Stimulated activated CD4-positive, alpha-beta T cell treated with anti-CD3 and anti-CD28 coated beads, Interleukin-1b, Interleukin-23, amount 100 ng/mL, for 1 hour (primary cell): ENCODE measurements at places on chromosomes 11 and 22.

GRCh38 chr22:19760951-19761724 is 560 bp downstream of the TBX1 start:
- no peak for DNase-seq

- no peak for DNase-seq
Observed at GRCh38 chr22:32684822-32685187, 116.7 kb upstream of the TIMP3 start.

DNA sequence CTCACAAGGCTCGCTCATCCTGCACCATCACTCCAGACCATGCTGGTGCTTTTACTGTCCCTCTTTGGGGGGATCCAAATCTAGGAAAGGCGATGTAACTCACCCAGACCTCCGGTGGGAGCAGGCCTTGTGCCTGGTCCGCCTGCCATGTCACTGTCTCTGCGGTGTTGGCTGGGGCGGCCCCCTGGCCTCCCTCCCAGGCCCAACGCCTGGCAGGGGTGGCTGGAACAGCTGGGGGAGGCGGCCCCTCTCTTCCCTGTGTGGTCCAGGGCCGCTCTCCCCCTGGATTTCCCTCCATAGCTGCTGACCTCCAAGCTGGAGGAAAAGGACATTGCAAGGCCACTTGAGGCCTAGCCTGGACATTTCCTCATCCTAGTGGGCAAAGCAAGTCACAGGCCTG is 11.1 kb upstream of the MGAT3 start:
- DNase-seq = no peak

DNA sequence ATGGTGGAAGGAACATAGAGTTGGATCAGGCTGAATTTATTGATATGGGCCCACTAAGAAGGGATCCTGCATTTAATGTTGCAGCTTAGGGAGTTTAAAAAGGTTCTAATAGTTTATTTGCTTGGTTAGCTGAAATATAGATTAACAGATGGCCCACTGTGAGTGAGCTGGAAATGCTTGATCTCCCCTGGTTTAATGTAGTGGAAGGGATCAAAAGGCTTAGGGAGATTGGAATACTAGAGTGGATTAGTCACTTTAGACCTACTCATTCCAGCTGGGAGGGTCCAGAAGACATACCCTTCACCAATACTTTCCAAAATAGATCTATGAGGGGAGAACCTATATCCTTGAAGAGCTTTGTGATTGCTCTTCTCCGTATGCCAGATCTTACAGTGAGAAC is 130.1 kb upstream of the ZC3H12C start:
- DNase-seq = no peak

DNA sequence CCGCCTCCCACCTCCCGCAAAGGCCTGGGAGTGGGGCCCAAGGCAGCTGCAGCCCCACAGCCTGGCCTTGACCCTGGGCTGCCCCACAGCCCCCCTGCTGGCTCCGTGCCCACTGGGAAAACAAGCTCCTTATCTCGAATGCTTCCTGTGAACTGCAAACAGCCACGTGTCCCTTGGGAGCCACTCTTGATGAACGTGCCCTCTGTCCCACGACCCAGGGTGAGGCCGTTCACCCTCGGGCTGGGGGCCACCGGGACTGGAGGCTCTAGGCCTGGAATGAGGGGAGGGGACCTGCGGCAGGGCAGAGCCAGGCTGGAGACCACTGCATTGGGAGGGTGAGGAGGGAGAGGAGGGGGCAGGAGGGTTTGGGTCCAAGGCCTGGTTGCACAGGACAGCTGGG is 9.5 kb downstream of the H19 start:
- no peak for DNase-seq

GRCh38 chr11:116543099-116543498 is 229.7 kb downstream of the BUD13 start:
- no peak for DNase-seq

GRCh38 chr11:107679255-107680024 is 32.4 kb downstream of the SLN start:
- no peak for DNase-seq

GRCh38 chr11:70689764-70690163 is 291.4 kb downstream of the CTTN start:
- no peak for DNase-seq

DNA sequence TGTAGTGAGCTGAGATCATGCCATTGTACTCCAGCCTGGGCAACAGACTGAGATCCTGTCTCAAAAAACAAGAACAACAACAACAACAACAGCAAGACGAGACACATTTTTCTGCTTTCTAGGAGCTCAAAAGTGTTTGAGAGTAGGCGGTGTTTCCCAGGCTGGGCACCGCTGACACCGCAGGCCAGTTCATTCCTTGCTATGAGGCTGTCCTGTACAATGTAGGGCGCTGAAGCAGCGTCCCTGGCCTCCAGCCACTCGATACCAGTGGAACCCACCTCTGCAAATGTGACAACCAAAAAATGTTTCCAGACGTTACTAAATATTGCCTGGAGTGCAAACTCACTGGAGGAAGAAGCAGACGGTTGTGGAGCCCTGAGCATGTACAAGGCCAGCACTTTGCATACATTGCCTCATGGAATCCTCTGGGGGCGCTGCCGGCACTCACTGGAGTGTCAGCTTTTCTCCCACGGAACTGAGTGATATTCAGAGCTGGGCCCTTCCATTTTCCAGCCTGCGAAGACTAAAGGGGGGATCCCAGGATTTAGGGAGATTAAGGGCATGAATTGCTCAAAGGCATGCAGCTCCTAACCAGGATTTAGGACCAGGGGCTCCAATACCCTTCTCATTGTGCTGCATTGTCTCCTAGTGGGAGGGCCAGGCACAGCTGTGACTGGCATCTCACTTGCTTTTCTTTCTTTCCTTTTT is 5.8 kb upstream of the MIEF1 start:
- peak; percentile 29 for DNase-seq

- DNase-seq = no peak
Observed at GRCh38 chr11:82794490-82794889, 60.8 kb upstream of the FAM181B start.

- no peak for DNase-seq
Observed at GRCh38 chr11:59854871-59855270, 9.6 kb upstream of the CBLIF start.

DNA sequence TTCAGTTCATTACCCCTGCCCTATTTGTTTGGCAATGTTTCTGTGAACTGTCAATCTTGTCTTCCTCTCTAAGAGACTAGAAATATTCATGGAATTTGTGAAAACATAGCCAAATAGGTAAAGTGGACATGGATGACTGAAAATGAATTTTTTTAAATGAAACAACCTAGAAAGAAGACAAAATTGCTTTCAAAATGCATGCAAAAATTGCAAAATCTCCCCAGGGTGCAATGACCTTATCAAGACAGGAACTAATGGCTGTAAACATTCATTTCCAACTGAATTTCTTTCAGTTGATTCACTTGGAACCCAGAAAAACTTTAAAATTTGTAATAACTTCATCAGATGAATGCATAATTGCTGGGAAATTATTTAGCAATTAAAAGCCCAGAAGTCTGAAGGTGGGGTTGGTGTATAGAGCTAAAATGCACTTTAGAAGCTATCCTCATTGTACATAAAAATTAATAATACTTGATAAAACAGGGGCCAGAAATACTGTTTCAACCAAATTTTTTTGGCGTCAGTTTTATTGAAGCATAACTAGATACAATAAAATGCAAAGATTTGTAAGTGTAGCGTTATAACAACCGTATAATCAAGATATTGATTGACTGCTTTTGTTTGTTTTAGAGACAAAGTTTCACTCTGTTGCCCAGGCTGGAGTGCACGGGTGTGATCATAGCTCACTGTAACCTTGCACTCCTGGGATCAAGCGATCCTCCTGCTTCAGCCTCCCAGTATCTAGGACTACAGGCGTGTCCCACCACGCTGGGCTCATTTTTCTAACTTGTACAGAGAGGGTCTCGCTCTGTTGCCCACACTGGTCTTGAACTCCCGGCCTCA is 27.6 kb upstream of the SLC35C1 start:
- DNase-seq = no peak

DNA sequence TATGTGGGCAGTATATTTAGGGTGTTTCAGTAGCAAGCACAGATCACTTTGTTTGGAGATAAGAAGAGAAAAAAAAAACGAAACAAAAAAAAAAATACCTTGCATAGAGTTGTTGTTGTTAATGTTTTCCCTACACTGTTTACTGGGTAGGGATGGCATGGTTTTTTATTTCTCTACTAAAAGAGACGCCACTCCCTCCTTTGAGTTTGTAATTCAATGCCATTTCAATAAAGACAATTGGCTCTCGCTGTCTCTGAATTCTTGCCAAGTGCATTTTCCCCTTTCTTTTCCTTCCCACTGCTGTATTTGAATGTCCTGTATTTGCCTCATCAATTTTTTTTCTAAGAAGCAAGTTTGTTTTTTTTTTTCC is 213.9 kb upstream of the UBASH3B start:
- DNase-seq = no peak

DNA sequence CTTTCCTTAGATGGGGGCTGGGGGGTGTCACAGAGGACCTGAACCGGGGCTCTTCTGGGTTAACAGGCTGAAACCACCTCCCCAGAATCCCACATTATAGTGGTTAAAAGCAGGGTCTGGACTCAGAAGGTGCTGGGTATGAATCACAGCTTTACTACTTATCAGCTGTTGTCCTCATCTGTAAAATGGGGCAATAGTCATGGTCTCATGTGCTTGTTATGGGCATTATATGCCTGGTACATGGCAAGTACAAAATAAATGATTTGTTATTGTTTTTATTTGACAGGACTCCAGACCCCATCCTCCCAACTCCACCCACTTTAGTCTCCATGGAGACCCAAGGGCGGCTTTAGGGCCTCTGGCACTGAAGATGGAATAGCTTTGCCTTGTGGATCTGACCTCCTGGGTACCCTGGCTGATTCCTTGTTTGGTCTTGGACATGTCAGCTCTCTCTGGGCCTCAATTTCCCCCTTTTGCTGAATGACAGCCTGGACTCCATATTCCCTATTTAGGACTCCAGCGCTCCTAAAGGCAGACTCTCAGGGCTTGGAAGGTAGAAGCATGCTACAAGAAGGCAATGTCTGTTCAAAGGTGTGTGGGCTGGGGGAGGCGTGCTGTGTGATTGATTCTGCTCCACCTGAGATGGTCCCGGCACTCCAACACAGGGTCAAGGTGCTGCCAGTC is 812 bp upstream of the SMTN start:
- no peak for DNase-seq

DNA sequence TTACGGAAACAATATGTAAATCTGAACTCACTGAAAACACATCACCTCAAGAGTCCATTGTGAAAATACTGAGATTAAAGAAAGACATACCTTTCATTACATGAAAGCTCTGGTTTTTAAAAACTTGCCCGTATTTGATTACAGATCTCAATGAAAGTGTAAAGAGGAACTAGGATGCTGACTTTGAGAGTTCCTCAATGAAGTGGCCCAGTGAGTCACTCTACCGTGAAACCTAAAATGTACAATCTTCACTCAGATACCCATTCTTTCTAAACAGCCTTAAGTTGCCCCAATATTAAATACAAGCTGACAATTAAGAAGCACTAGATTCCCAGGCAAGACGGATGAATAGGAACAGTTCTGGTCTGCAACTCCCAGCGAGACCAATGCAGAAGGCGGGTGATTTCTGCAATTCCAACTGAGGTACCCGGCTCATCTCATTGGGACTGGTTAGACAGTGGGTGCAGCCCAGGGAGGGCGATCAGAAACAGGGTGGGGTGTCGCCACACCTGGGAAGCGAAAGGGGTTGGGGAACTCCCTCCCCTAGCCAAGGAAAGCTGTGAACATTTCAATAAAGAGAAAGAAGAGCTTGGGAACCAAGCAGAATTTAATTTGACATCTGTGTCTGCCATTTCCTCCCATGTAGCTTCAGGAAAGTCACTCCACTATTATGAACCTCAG is 33.8 kb upstream of the OR9G4 start:
- DNase-seq = no peak

- DNase-seq = peak; percentile 10
Observed at GRCh38 chr11:69909561-69910518, 90.6 kb upstream of the FGF3 start.

DNA sequence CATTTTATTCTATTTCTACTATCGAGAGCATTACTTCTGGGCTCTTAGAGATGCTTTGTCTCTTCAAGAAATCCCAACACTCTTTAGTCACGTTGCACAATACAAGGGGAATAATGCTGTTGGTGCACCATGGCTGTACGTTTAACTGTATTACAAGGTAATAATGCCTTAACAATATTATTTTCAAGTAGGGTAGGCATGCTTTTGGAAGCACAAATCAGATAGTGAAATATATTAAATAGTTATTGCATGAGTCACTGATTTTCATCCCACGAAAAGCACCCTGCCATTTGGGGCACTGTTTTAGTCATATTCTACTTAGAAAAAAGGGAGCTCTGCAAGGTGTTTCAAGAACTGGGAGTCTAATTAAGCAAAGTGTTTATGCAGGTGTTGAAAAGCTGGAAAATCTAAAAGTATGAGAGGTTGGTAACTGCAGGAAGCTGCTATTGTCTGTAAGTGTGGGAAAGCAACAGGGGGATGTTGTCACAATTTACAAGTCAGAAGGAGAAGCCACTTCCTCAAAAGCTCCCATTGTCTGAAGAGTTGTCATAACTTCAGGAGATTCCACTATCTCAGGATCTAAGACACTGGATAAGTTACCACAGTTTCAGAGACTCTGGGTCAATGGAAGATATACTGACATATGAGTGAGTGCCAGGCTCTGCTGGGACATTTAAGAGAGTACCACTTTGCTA is 218.2 kb downstream of the JRKL start:
- no peak for DNase-seq

GRCh38 chr11:61512435-61512834 is 3.9 kb downstream of the LRRC10B start:
- DNase-seq = no peak

DNA sequence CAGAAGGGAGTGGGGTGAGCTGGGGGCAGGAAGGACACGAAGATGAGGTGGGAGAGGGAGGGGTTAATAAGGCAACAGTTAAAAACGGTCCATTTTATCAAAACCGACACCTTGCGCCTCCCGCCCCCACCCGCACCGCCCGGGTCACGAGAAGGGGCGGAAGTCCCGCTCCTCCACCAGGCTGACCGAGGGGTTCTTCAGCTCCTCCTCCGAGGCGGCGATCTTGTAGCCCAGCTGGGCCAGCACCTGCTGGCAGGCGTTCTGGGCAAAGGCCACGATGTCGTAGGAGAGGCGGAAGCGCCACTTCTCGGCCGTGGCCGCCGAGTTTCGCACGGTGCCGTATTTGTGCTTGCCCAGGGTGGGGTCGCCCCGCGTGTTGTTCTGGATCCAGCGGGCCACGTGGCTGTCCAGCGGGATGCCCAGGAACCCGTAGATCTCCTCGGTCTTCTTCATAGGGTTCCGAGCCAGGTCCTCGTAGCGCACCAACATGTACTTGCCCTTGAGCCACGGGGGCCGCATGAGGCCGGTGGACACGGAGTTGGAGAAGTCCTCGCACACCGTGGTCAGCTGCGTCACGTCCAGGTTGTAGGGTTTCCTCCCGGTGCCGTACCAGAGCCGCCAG is 15.8 kb downstream of the CHST1 start:
- no peak for DNase-seq

GRCh38 chr11:114179234-114179941 is 116.8 kb upstream of the NNMT start:
- no peak for DNase-seq

GRCh38 chr11:119522609-119523008 is 99.6 kb upstream of the THY1 start:
- DNase-seq = no peak

- no peak for DNase-seq
Observed at GRCh38 chr22:43234264-43234988, 47.5 kb upstream of the TTLL12 start.

GRCh38 chr11:2177076-2177475 is 5.5 kb upstream of the TH start:
- DNase-seq = no peak
